ENCODE measurements at places on chromosomes 2 and 18.

- H3K27me3 ChIP-seq = no peaks in the 10 kb centered on the region
- no peak overlapping the region for H3K4me3 ChIP-seq
- H3K27ac ChIP-seq = no peak overlapping the region
- DNase-seq = no peak
- H3K4me1 ChIP-seq = no peaks in the 10 kb centered on the region
- no peaks in the 10 kb centered on the region for H3K36me3 ChIP-seq
Measured at GRCh38 chr2:21131861-21132260, 8.1 kb downstream of the TDRD15 start.

DNA sequence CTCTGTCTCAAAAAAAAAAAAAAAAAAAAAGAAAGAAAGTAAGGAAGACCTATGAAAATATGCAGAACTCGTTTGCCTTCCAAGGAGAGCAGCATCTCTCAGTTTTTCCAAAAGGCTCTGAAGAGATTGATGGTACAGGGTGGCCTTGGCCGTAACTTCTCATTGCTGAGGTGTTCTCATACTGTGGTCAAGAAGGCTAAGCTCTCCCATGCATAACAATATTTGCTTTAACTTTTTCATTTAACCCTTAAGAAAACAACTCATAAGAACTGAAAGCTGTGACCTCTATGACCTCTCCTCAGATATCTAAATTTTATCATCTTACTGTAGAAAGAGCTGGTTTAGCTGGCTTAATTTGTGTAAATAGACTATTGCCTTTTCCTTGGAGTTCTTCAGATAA, 37.1 kb upstream of the GATA6 start:
- H3K27ac ChIP-seq = no peak overlapping the region
- no peak for DNase-seq
- H3K27me3 ChIP-seq = no peaks in the 10 kb centered on the region

DNA sequence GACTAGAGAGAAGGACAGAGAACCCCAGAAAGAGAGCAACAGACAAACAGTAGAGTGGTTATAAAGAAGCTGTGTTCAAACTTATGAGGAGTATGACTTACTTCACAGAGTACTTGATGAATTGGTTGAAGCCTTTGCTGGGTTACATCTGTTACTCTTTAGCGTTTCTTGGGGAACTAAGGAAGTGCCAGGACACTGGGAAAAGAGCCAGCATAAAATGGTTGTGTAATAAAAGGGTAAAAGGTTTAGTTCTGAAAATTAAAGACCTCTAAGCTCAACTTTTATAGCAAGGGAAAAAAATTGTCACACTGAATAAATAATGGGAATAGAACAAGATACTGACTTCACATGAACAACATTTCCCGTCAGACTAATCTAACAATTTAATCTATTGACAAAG, 17.0 kb upstream of the STAT4 start:
- no peaks in the 10 kb centered on the region for H3K4me1 ChIP-seq
- H3K4me3 ChIP-seq = no peak overlapping the region
- H3K36me3 ChIP-seq = no peaks in the 10 kb centered on the region

DNA sequence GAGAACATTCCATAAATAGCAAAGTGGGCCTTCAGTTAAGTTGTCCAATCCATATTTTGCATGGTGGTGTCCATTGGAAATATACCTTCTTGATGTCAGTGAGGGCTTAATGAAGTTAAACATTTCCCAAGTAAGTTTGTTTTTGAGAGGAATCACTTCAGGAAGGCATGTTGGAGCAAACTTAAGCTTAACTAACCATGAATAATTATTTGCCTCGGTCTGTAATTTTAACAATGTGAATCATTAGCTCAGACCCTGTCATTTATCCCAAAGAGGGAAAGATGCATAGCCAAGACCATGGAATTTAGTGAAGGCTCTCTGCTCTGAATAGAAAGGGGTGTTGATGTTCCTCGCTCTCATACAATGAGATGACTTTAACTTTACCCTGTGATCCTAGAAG, 47.4 kb downstream of the SPATS2L start:
- H3K4me1 ChIP-seq = peaks cover 6% of the 10 kb centered on the region
- no peaks in the 10 kb centered on the region for H3K36me3 ChIP-seq
- H3K27me3 ChIP-seq = no peaks in the 10 kb centered on the region
- no peak for DNase-seq
- H3K4me3 ChIP-seq = no peak overlapping the region

- H3K36me3 ChIP-seq = no peaks in the 10 kb centered on the region
- DNase-seq = no peak
- H3K4me1 ChIP-seq = no peaks in the 10 kb centered on the region
- no peak overlapping the region for H3K4me3 ChIP-seq
Measured at GRCh38 chr2:23121968-23122648, 262.9 kb upstream of the KLHL29 start.

DNA sequence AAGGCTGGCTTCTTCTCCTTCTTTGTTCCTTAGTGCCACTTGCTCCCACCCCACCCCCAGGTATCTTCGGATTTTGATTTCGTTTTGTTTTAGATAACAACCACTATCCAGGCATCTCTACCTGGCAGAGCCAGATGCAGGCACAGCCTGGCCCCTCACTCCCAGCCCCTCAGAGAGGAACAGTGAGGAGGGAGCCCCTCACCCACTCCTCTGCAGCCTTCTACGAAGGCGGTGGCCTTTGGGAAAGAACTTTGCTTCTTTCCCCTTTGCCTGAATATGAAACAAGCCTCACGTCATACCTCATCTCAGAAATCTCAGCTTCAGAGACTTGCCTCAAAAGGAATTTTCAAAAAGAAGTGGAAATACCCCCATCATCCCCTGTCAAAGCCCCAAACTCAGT, 6.3 kb upstream of the CYP26B1 start:
- no peak overlapping the region for H3K4me3 ChIP-seq
- no peak overlapping the region for H3K27ac ChIP-seq
- no peaks in the 10 kb centered on the region for H3K4me1 ChIP-seq
- no peak for DNase-seq
